Tibial nerve (tissue), 4 donors: ENCODE measurements at places on chromosomes 16 and 17. TPM values are rescaled to one million over a fixed set of nuclear protein-coding genes. Genes with fewer than 3 reads are reported as not detected.

TIGD7 gene
- total RNA-seq = 6.7 TPM

CORO7 gene
- total RNA-seq = 27.8 TPM

HNF1B gene
- total RNA-seq = not detected

LLGL2 gene
- total RNA-seq = 8.8 TPM

GPR139 gene
- total RNA-seq = not detected

MT1F gene
- 6.3 TPM for total RNA-seq

PRR35 gene
- not detected for total RNA-seq

MT1M gene
- total RNA-seq = 66.6 TPM

ALOXE3 gene
- not detected for total RNA-seq

DNA sequence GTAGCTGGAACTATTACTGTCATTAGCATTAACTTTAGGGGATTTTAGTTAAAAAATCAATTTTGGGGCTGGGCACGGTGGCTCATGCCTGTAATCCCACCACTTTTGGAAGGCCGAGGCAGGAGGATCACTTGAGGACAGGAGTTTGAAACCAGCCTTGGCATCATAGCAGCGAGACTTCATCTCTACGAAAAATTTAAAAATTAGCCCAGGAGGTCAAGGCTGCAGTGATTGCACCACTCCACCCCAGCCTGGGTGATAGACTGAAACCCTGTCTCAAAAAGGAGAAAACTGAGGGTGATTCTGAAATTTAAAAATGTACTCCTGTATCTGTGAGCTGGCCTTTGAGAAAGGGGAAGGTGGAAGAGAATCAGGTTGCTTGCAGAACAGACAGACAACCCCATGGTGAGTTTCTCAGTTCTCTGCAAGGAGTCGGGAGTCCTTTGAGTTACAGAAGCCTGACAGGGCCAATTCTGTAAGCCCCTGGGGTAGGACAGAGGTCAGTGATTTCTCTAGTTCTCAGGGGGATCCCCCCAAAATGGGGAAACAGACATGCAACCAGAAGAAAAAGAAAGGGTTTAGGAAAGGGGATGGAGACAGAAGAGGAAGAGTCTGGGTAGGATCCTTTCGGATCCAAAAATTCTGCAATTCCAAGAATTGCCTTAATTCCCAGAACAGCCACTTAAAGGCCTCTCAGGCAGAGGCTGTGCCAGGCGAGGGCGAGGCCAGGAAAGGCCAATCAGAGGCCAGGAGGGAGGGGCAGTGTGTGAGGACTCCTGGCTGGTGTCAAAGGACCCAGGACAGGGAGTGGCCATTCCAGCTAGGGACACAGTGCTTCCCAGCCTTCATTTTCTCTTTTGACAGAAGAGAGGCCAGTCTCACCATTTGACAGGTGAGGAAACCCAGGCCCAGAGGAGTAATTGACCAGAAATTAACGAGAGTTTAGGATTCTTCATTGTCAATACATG lies 6.7 kb downstream of the NUPR1 start:
- peaks cover 13% of the 10 kb centered on the region for H3K36me3 ChIP-seq
- peak overlapping the region; percentile 86 for H3K27ac ChIP-seq
- H3K4me1 ChIP-seq = peaks cover 8% of the 10 kb centered on the region

GRCh38 chr16:11396241-11397048 lies 51.2 kb downstream of the RMI2 start:
- no peaks in the 10 kb centered on the region for H3K27me3 ChIP-seq
- H3K4me1 ChIP-seq = no peaks in the 10 kb centered on the region
- no peak overlapping the region for H3K4me3 ChIP-seq
- DNase-seq = peak; percentile 72

- no peak overlapping the region for H3K4me3 ChIP-seq
- no peak overlapping the region for H3K27ac ChIP-seq
- no peaks in the 10 kb centered on the region for H3K4me1 ChIP-seq
- H3K36me3 ChIP-seq = no peaks in the 10 kb centered on the region
Measured at GRCh38 chr16:87369796-87370719, 13.5 kb downstream of the FBXO31 start.

GRCh38 chr16:57447186-57447962 lies at the start of the genes CIAPIN1 and COQ9:
Gene CIAPIN1, minus strand, starts transcription at chr16:57447385. Its CDS starts 6,457 bp downstream, at chr16:57440928.
Gene COQ9, plus strand, starts transcription at chr16:57447479. Its CDS starts 27 bp downstream, at chr16:57447506.
- H3K27me3 ChIP-seq = no peaks in the 10 kb centered on the region
- H3K4me3 ChIP-seq = peak within 1 kb of the TSS; percentile 97
- no peaks in the 10 kb centered on the region for H3K36me3 ChIP-seq
- H3K4me1 ChIP-seq = peaks cover 13% of the 10 kb centered on the region
- H3K27ac ChIP-seq = peak within 1 kb of the TSS; percentile 77

- DNase-seq = no peak
- no peak overlapping the region for H3K4me3 ChIP-seq
- H3K4me1 ChIP-seq = peaks cover 16% of the 10 kb centered on the region
- no peaks in the 10 kb centered on the region for H3K27me3 ChIP-seq
Measured at GRCh38 chr16:81548876-81549546, 104.4 kb downstream of the CMIP start.

GRCh38 chr17:81382851-81383250 lies 12.4 kb upstream of the BAHCC1 start:
- no peak for DNase-seq
- peaks cover 20% of the 10 kb centered on the region for H3K4me1 ChIP-seq
- H3K36me3 ChIP-seq = no peaks in the 10 kb centered on the region
- no peak overlapping the region for H3K4me3 ChIP-seq
- H3K27me3 ChIP-seq = no peaks in the 10 kb centered on the region

- H3K4me1 ChIP-seq = peaks cover 4% of the 10 kb centered on the region
- peak overlapping the region; percentile 14 for H3K4me3 ChIP-seq
- DNase-seq = no peak
- peak overlapping the region; percentile 5 for H3K27ac ChIP-seq
- H3K36me3 ChIP-seq = no peaks in the 10 kb centered on the region
Measured at GRCh38 chr16:86570558-86571529, 4.2 kb downstream of the FOXC2 start.

DNA sequence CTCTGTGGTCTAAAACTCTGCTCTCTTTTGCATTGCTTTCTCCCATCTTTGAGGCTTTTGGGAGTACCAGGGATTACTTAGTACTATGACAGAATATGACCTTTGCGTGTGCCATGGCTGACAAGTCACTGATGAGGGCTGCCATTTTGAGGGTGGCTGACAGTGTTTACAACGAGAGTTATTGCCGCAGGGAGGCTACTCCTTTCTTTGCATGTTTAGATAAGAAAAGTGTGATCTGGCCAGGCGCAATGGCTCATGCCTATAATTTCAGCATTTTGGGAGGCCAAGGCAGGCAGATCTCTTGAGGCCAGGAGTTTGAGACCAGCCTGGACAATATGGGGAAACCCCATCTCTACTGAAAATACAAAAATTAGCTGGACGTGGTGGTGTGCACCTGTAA lies 77.5 kb downstream of the GSG1L start:
- H3K36me3 ChIP-seq = no peaks in the 10 kb centered on the region
- no peak overlapping the region for H3K27ac ChIP-seq
- no peak overlapping the region for H3K4me3 ChIP-seq
- no peaks in the 10 kb centered on the region for H3K27me3 ChIP-seq
- DNase-seq = no peak

DNA sequence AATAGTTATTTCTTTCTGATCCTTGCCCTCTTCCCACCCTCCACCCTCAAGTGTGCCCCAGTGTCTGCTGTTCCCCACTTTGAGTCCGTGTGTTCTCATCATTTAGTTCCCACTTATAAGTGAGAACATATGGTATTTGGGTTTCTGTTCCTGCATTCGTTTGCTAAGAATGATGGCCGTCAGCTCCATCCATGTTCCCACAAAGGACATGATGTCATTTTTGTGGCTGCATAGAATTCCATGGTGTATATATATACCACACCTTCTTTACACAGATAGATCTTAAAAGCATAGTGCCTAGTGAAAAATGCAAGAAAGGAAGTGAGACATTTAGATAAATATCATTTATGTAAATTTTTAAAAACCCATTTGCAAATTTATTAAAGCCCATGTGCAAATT lies 33.1 kb downstream of the HS3ST2 start:
- no peak for DNase-seq
- no peaks in the 10 kb centered on the region for H3K4me1 ChIP-seq
- H3K4me3 ChIP-seq = no peak overlapping the region
- H3K27me3 ChIP-seq = no peaks in the 10 kb centered on the region
- no peak overlapping the region for H3K27ac ChIP-seq
- no peaks in the 10 kb centered on the region for H3K36me3 ChIP-seq

GRCh38 chr16:4194661-4195060 lies 47.2 kb downstream of the SRL start:
- DNase-seq = no peak
- H3K27me3 ChIP-seq = no peaks in the 10 kb centered on the region
- H3K4me3 ChIP-seq = no peak overlapping the region
- H3K36me3 ChIP-seq = no peaks in the 10 kb centered on the region
- no peak overlapping the region for H3K27ac ChIP-seq

DNA sequence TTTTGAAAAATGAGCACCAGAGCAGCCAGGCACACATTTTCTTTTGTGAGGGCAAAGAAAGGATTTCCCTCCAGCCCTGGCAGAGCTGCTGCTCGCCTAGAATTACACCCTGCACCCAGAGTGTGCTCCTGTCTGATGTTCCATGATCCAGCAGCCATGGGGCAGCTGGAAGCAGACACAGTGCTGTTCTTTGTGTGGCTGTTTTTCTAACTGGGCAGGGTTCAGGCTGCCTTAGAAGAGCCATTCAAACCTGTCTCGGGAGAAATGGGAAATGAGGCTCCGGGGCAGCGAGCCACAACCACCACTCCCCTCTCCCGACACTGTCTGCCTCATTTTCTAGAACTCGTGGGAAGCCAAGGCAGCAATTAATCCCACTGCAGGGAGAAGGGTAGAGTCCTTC lies 28.9 kb downstream of the LITAF start:
- H3K27ac ChIP-seq = peak overlapping the region; percentile 78
- peaks cover 19% of the 10 kb centered on the region for H3K36me3 ChIP-seq
- peak; percentile 38 for DNase-seq
- H3K4me3 ChIP-seq = no peak overlapping the region

DNA sequence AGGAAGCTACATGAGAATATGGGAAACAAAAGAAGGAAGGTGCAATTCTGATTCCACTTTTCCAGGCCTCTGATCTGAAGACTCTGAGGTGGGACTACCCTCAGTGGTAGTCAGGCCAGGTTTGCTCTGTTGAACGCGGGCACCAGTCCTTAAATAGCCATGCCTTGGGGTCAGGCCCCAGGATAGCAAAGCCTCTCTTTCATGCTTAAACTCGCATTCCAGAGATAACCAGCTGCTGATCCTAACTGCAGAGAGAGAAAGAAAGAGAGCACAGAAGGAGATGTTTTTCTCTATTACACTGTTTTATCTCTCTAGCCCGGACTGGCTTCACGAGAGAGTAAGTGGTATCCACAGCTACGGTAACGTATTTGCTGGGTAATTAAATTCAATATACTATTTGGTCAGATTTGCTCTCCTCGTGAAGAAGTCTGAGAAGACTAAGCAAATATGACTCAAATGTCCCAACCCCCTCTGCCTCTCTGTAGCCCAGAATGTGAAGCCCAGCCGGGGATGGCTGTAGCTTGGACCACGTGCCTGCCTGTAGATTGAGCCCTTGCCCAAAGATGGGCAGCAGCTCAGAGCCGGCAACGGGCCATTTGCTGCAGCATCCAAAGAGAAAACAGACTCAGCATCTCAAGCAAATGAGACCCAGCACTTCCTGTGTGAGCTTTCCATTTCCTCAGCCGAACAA lies 122.2 kb downstream of the SMG6 start:
- H3K27me3 ChIP-seq = no peaks in the 10 kb centered on the region
- peak overlapping the region; percentile 76 for H3K27ac ChIP-seq
- no peak overlapping the region for H3K4me3 ChIP-seq
- H3K4me1 ChIP-seq = peaks cover 70% of the 10 kb centered on the region
- H3K36me3 ChIP-seq = no peaks in the 10 kb centered on the region
- DNase-seq = no peak

GRCh38 chr17:69326377-69327059 lies 415 bp downstream of the ABCA5 start:
- peak overlapping the region; percentile 90 for H3K27ac ChIP-seq
- peak overlapping the region; percentile 88 for H3K4me3 ChIP-seq
- no peaks in the 10 kb centered on the region for H3K27me3 ChIP-seq
- DNase-seq = no peak
- H3K36me3 ChIP-seq = no peaks in the 10 kb centered on the region
- peaks cover 18% of the 10 kb centered on the region for H3K4me1 ChIP-seq

- H3K4me3 ChIP-seq = no peak overlapping the region
- H3K27ac ChIP-seq = peak overlapping the region; percentile 81
- DNase-seq = peak; percentile 29
- H3K4me1 ChIP-seq = peaks cover 91% of the 10 kb centered on the region
- no peaks in the 10 kb centered on the region for H3K27me3 ChIP-seq
Measured at GRCh38 chr17:17098551-17099179, 56.4 kb downstream of the MPRIP start.

GRCh38 chr16:56191835-56192634 lies 746 bp downstream of the GNAO1 start:
- H3K4me3 ChIP-seq = peak overlapping the region; percentile 84
- no peaks in the 10 kb centered on the region for H3K36me3 ChIP-seq
- peaks cover 22% of the 10 kb centered on the region for H3K4me1 ChIP-seq
- no peak for DNase-seq

DNA sequence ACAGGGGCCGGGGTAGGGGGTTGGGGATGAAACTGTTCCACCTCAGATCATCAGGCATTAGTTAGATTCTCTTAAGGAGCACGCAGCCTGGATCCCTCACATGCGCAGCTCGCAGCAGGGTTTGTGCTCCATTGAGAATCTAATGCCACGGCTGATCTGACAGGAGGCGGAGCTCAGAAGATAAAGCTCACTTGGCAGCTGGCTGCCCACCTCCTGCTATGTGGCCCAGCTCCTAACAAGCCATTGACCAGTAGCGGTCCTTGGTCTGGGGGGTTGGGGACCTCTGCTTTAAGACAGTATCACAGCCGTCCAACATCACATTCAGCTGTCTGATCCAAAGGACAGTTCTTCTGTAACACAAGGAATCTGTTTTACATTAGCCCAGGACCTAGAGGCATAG lies 62.5 kb downstream of the SLC39A11 start:
- no peaks in the 10 kb centered on the region for H3K4me1 ChIP-seq
- no peaks in the 10 kb centered on the region for H3K27me3 ChIP-seq
- no peak for DNase-seq
- no peaks in the 10 kb centered on the region for H3K36me3 ChIP-seq
- H3K27ac ChIP-seq = no peak overlapping the region

DNA sequence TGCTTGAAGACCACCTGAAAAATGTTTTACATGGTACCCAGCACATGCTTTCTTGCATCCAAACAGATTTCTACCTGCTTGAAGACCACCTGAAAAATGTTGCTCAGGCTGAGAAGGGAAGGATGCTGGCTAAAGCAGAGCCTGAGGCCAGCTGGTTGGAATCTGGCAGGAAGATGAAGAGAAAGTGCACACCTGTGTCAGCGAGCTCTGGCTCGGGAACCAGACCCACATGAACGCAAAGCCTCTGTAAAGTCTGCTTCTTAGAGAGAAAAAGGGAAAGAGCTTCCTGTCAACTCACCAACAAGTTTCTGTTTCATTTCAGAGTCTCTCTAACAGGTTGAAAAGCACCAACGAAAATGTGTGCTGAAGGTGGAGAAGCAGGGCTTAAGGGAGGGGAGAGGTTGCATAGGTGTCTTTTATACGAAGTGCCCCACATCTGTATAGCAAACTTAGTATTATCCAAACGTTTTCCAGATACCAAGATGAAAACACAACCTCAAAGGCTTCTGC lies 226.0 kb downstream of the TOX3 start:
- H3K36me3 ChIP-seq = no peaks in the 10 kb centered on the region
- H3K27ac ChIP-seq = no peak overlapping the region
- no peak for DNase-seq
- no peaks in the 10 kb centered on the region for H3K27me3 ChIP-seq
- no peaks in the 10 kb centered on the region for H3K4me1 ChIP-seq
